Mucosa of descending colon (tissue), 3 donors: ENCODE measurements at places on chromosomes 7 and 10. TPM values are rescaled to one million over a fixed set of nuclear protein-coding genes. Genes with fewer than 3 reads are reported as not detected.
A peak's percentile ranks its signal among the peaks of the same experiment; 100 is the strongest.

DNA sequence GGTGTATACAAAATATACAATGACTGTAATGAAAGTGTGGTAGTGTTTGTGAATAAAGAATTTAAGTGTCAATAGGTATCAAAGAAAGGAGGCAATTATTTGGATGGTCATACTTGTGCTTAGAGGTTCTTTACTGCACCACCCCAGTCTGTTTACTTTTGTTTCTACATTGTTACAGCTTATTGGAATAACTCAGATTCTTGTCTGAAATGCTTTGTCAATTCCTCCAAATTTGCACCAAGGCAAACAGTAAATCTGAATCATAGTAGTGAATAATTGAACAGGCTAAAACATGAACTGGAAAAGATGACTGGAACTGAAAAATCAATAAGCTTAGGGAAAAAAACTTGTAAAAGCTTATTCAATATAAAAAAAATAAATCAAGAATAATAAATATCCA, 319.2 kb downstream of the EXOC4 start:
- DNase-seq, result no peak

- DNase-seq, result no peak
These were observed 122.0 kb upstream of the ZNF438 start for GRCh38 chr10:31153692-31154091.

GRCh38 chr10:129323879-129324278, 143.2 kb upstream of the MGMT start:
- DNase-seq, result no peak

DNA sequence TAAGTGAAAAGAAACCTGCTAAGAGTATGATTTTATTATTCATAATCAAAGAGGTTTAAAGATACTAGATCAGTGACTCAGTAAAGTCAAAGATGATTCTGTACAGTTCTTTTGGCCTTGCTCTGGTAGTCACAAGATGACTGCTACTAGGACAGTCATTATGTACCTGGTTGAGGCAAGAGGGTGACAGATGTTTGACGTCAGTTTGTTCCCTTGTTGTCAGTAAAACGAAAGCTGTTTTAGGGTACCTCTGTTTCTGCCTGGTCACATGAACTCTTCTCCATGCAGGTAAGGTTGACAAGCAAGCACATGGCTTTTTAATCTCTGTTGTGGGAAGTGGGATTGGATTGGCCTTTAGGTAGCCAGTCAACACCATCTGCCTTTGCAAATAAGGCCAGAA, 308.0 kb downstream of the EXOC4 start:
- no peak for DNase-seq

- DNase-seq, result no peak
These were observed 98.8 kb downstream of the ADK start for GRCh38 chr10:74249865-74250264.

- peak; percentile 52 for DNase-seq
These were observed 1.1 kb upstream of the IQUB start for GRCh38 chr7:123535517-123535916.

- DNase-seq, result no peak
These were observed 509 bp upstream of the OR2F1 start for GRCh38 chr7:143954135-143954534.

DNA sequence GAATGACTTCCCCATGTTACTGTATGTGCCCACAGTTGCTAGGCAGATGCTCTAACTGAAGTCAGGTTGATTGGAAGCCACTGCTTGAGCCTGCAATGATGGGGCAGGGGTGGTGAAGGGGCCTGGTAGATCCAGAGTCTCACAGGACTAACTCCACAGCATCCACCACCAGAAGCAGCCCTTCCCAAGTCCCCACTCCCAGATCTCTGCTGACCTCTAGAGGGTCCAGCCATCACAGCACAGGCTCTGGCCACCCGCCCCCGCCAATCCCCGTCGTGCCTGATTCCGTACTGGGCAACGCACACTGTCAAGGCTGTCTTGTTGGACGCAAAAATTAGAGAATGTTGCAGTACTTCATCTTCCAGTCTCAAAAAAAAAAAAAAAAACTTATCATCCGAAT, 136.8 kb upstream of the PDE1C start:
- no peak for DNase-seq

- no peak for DNase-seq
These were observed 299.1 kb downstream of the LHFPL3 start for GRCh38 chr7:104627516-104627915.

GRCh38 chr10:8056871-8057331, 2.4 kb downstream of the GATA3 start:
- DNase-seq, result peak; percentile 17

DNA sequence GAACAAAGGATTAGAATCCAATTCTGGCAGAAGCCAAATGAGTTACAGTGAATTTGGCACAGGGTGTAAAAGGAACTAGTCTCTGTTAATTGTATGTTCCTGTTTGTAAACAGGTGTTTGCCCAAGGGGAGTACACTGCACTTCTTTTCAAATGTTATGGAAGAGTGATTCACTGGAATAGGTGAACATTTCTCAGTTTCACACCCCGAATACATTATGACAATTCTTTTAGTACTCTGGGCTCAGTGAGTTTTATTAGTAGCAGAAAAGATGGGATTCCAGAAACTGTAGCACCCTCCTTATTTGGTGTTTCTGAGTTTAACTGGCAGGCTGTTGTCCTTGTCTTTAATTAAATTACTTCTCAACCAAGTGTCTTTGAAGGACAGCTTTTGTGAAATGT, 329.2 kb downstream of the BBS9 start:
- no peak for DNase-seq

DNA sequence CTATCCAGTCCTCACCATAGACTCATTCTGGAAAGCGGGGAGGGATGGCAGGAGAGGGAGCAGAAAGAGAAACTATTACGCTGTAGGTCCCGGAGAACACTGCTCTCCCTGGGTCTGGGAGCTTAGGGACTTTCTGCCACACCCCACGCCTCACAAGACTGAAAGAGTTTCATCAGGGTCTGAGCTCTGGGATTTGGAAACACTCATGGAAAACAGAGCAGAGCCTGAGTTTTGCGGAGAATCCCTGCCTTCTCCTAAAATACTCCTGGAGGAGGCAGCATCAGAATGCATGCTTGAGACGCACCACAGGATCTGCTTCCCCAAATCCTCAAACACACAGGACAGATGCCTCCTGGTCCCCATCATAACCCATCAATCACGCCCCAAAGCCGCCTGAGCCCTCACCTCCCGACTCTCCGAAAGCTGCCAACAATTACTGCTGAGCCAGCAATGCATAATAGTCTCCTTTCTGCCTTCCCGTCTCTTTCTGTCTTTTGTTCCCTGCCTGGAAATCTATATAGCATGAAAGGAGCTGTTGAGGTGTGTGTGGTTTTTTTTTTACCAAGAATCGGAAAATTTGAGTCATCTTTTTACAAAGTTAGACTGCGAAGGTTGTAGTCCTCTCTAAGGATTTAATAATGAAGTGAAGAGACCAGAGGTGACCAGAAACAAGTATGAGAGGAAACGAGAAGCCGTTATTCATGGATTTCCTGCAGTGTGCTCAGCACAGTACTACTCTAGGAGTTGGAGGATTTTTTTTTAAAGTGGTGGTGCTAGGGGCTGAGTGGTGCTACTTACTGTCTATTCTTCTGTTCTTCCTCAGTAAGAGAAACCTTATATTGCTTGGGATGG, 37.7 kb downstream of the ASB13 start:
- no peak for DNase-seq

DNA sequence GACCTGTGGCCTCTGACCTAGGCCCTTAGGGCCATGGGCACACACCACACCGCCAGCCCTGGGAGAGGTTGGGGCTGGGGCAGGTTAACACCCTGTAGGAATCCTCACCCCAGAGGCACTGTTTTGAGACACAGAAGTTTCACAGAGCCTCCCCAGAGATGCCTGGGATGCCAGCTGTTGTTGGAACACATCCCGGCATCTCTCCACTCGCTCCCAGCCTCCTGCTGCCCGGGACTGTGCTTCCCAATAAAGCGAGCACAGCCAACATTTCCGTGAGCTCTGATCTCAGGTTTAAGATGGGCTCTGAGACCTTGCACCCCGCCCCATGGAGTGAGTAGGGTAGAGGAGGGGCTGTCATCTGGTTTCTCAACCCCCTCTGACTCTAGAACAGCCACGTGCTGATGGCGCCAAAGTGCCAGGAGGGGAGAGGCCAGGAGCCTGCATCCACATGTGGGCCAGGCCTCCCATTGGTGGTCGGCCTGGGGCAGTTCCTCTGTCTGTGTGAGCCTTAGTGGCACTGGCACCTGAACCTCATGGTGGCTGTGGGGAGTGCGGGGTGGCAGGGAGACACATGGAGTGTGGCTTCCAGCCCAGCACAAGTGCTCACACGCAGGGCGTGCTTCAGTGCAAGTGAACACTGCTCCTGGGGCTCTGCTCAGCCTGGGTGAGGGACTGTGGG, 54.7 kb downstream of the RASGEF1A start:
- DNase-seq, result peak; percentile 11

- DNase-seq, result no peak
These were observed 179.4 kb downstream of the CPEB3 start for GRCh38 chr10:92111336-92111939.

- no peak for DNase-seq
These were observed 167.6 kb upstream of the INSYN2A start for GRCh38 chr10:127364034-127364433.

DNA sequence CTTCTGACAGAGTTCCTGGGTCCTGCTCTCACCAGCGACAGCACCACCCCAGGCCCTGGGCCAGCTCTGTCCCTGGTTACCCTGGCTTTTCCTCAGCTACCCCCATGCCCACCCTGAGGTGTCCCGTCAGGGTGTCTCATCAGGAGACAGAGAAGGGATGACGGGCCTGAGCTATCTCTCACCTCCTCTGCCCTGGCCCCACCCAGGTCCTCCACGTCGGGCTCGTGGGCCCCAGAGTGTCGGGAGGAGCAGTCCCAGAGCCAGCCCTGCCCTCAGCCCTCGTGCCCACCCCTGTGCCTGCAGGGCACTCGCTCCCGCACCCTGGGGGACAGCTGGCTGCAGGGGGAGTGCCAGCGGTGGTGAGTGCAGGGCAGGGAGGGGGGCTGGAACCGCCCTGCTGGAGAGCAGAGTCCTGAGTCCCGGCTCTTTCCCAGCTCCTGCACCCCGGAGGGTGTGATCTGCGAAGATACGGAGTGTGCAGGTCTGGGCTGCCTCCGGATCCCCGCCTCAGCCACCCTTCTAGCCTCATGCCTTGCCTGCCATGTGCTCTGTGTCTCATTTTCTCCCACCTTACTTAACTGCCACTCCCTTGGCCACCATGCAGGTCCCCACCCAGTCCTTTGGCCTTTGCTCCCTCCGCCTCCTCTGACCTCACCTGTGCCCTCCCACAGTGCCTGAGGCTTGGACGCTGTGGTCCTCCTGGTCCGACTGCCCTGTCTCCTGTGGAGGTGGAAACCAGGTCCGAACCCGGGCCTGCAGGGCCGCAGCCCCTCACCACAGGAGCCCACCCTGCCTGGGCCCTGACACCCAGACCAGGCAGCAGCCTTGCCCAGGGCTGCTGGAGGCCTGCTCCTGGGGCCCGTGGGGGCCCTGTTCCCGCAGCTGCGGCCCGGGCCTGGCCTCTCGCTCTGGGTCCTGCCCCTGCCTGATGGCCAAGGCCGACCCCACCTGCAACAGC, 16.7 kb upstream of the ZNF862 start:
- DNase-seq, result peak; percentile 54

DNA sequence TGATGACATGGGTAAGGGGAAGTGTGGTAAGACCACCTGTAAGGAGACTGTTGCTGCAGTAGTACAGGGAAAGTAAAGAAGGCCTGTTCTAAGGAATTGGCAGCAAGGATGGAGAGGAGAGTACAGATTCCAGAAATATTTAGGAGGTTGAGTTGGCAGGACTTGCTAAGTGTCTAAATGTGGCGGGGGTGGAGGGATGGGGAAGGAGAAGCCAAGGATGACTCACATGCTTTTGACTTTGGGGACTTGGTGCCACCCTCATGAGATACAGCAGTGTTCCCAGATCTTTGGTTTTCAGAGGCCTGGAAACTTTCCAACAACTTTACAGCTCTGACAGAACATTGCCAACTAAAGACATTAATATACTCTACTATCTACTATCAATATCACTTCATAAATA, 45.4 kb downstream of the CDK6 start:
- no peak for DNase-seq

GRCh38 chr7:90645784-90646183, 49.7 kb downstream of the CDK14 start:
- no peak for DNase-seq

GRCh38 chr7:132819648-132820047, 243.4 kb upstream of the PLXNA4 start:
- DNase-seq, result no peak

- no peak for DNase-seq
These were observed 30.0 kb upstream of the LANCL2 start for GRCh38 chr7:55335151-55335550.

Gene NAT16
- total RNA-seq, result not detected

Gene NOS3
- total RNA-seq, result 2.5 TPM

Gene HOGA1
- not detected for total RNA-seq

Gene PAX4
- total RNA-seq, result not detected

Gene AGR2
- 775 TPM for total RNA-seq

Gene SORCS1
- total RNA-seq, result 13.2 TPM

Gene CPA2
- 2.6 TPM for total RNA-seq

Gene ZDHHC4
- 55.9 TPM for total RNA-seq

Gene DENND11
- total RNA-seq, result 25.6 TPM
